ENCODE measurements at places on chromosomes 4 and X.
A peak's percentile ranks its signal among the peaks of the same experiment; 100 is the strongest.

DNA sequence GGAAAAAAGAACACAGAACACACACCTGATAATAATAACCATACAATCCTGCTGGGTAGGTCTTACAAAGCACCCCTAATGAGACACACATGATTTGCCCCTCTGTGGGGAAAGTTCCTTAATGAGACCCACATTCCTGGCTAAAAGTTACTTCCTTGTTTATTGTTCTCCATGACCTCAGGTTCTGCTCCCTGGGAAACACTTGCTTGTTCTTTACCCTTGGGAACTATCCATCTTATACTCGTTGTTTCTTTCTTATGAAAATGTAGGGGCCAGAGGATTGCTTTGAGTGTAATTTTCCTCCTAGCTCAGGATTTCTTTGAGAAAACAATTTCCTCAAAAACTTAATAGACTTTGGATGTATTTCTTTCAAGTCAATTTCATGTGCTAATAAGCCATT lies 52.1 kb upstream of the PCDH10 start:
- no peak for DNase-seq

DNA sequence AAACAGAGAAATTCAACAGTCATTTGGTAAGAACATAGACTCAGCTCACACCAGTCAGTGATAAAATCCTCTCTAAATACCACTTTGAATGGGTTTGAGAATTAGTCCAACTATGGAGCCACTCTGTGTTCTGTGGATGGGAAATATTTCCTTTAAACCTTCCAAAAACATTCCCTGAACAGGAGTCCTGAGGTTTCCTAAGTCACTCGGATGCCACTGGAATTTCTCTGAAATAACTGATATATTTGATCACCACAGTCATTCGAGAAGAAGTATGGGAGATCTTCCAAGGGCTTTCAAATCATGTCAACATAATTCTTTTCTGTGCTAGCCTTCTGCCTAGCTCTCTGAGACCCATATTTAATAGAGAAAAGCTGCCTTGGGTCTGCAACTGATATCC lies 958.6 kb downstream of the STIM2 start:
- no peak for DNase-seq

DNA sequence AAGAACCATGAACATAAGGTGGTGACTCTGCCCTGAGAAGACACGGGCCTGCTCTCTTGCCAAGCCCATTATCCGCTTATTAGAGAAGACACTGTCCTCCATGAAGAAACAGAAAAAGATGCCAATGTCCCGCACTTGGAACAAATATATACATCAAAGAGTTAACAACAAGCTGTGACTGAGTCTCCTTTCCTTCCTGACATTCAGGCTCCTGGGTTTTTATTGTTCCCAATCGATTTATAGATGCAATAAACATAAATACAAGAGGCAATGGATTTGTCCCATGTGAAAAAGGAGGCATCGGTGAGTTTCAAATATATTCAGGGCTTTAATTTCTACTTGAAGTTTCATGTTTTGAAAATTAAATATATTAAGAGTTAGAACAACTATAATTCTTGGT lies 169.2 kb upstream of the CPEB2 start:
- no peak for DNase-seq

DNA sequence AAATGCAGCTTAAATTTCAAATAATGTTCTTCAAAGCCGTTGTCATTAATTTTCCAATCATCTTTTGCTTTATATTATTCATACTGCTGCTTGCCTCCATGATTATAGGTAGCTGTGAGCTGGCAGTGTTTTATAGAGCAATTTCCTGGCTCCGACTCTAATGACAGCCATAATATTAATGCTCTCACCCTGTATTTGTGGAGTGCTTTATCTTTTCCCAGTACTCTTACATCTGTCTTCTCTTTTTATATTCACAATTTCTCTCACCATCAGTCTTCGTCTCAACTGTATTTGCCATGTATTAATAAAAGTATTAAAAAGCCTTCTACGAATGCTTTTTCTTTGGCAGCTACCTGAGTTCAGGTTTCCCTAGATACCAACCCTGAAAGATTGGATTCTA lies 21.0 kb downstream of the ATXN3L start:
- DNase-seq, result no peak

- no peak for DNase-seq
Observed at GRCh38 chrX:19689170-19689779, 174.0 kb upstream of the MAP3K15 start.

GRCh38 chr4:125231661-125232060 lies 83.1 kb upstream of the FAT4 start:
- no peak for DNase-seq

DNA sequence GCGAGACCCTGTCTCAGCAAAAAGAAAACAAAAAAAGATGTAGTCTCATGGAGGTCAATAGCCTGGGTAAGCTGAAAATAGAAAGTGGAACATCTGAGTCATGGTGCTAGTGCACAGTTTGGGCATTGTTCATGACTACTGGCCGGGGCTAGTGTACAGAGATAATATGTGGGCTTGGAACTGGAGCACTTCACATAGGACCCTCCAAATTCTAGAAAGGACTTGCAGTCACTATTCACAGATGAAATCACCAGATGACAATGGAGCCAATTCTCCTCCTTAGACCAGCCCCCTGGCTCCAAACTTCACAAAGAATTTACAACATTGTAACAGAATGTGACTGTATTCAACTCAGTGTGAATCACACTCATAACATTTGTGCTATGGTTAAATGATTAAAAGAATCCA lies 367.8 kb upstream of the SLC7A11 start:
- DNase-seq, result no peak

DNA sequence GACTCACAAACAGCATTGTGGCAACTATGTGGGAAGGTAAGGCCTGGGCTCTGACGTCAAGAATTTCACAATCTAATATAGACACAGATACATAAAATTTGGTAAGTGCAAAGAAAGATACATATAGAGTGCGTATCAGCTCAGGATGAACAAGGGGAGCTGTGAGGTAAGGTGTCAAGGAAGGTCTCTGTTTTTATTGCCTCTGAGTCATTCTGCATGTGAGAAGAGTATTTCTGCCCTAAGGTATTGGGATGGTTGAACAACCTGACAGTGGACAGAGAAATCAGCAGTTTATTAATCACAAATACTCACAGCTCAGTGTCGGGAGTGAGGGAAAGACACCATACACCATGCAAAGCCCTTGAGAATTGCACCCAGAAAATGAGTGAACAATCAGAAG lies 89.8 kb downstream of the COMMD8 start:
- no peak for DNase-seq

GRCh38 chr4:84381759-84382158 lies 117.3 kb downstream of the NKX6-1 start:
- no peak for DNase-seq

DNA sequence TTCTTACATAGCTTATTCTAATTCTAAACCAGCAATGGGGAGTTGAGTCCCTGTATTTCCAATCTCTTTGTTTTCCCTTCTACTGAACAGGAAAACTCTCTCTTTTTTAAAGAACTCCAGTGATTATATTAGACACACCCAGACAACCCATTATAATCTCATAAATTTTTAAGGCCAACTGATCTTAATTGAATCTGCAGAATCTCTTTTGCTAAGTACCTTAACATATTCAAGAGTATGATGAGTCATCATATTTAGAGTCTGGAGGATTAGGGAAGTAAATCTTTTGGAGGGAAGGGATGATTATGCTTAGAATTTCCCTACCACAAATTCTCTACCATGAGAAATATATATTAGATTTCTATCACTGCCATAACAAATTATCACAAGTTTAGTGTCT lies 705.1 kb downstream of the CENPC start:
- DNase-seq, result no peak

GRCh38 chr4:154478128-154478527 lies 13.5 kb downstream of the DCHS2 start:
- DNase-seq, result no peak

- DNase-seq, result no peak
Observed at GRCh38 chr4:154490234-154490582, 1.4 kb downstream of the DCHS2 start.

DNA sequence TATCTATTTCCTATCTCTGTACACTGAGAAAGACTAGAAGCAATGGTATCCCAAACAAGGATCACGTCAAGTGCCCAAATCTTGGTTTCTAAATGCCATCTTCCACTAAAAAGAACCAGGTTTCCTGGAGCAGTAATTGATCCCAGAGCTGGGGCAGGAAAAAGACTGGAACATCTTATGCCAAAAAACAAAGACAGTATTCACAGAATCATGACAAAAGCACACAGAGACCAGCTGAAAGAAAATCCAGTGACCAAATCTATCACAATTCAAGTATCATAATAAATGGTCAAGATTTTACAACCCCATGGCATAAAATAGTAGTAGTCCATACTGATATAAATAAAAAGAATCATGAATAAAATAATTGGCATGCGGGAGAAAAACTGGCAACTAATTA lies 44.9 kb downstream of the CENPC start:
- DNase-seq, result no peak

GRCh38 chr4:140152751-140153418 lies 1.1 kb downstream of the MAML3 start:
- peak; percentile 29 for DNase-seq

DNA sequence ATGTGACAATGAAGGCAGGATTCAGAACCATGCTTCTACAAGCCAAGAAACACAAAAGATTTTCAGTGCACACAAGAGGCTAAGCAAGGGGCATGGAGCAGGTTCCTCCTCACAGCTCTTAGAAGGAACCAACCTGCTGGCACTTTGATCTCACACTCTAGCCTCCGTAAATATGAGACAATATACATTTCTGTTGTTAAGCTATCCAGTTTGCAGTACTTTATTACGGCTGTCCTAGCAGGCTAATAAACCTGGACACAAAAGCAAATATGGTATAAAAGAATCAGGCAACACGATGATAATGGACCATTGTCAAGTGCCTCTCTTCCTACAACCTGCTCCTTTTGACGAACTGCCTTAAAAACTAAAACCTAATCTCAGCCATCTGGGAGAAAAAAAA lies 114.5 kb downstream of the ZAR1 start:
- DNase-seq, result no peak

DNA sequence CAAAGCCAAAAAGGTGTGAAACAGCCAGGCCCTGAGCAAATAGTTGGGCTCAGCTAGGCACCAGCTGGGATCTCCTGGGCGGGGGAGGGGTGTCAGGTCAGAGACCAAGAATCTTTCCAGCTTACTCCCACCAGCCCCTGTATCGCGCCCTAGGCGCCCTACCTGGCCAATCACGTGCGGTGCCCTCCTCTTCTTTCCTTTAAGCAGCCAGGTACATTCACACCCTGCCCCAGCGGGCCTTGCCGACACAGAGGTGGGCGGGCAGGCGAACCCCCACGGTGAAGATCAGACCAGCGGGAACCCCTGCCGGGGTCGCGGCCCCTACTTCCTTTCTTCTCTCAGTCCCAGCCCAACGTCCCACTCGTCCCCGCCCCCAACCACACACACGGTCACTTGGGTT lies 9.1 kb downstream of the ARHGAP36 start:
- DNase-seq, result no peak

DNA sequence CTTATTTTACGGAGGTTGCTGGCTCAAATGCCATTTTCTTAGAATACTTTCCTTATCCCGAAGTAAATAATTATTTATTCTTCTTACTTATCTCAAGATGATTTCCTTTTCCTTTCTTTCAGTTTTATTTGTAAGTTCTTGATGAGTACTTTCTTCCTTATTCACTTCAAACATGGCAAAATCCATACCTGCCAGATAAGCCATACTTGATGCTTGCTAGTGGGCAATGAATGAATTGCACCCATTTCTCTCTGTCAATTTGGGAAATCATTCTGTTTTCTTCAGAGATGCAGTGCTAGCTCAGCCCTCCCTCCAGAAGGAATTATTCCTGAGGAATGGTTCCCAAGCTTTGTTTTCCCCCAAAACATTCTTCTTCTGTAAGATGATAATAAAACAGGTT lies 598.3 kb downstream of the SPRY1 start:
- DNase-seq, result no peak

DNA sequence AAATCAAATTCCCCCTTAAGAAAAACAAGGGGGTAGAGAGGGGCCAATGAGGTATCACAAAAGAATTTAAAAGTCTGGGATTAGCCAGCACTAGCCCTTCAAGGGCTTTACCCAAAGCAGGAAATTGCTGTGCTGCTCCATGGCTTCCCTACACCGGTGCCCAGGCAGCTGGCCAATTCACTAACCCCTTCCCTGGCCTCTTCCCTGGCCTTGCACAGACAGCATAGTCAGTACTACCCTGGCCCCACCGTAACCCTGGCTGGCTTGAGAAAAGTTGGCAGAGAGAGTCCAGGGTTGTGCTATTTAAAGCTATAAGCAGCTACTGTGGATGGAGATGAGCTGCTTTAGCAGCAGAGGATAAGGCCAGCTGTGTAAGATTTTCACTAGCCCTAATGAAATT lies 43.1 kb downstream of the ADAMTS3 start:
- no peak for DNase-seq

DNA sequence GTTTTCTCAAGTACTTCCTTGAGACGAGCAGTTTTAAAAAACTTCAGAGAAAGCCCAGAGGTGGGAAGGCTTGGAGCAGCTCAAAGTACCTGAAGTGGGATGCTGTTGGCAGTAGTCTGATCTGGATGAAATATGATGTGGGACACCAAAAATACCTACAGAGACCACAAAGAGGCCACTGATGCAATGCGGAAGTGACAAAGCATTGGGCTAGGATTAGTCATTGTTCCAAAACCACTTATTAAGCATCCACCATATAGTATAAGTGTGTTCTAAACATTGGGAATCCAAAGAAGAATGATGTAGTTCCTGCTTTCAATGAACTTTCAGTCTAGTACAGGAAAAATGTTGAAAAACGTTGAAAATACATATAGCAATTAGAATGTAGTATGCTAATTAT lies 386.1 kb upstream of the CNKSR2 start:
- no peak for DNase-seq

- no peak for DNase-seq
Observed at GRCh38 chr4:6504900-6505496, 32.6 kb upstream of the PPP2R2C start.

- DNase-seq, result no peak
Observed at GRCh38 chr4:169557061-169557636, 55.2 kb downstream of the NEK1 start.

GRCh38 chrX:79630033-79631009 lies 263.2 kb upstream of the ITM2A start:
- DNase-seq, result peak; percentile 31

DNA sequence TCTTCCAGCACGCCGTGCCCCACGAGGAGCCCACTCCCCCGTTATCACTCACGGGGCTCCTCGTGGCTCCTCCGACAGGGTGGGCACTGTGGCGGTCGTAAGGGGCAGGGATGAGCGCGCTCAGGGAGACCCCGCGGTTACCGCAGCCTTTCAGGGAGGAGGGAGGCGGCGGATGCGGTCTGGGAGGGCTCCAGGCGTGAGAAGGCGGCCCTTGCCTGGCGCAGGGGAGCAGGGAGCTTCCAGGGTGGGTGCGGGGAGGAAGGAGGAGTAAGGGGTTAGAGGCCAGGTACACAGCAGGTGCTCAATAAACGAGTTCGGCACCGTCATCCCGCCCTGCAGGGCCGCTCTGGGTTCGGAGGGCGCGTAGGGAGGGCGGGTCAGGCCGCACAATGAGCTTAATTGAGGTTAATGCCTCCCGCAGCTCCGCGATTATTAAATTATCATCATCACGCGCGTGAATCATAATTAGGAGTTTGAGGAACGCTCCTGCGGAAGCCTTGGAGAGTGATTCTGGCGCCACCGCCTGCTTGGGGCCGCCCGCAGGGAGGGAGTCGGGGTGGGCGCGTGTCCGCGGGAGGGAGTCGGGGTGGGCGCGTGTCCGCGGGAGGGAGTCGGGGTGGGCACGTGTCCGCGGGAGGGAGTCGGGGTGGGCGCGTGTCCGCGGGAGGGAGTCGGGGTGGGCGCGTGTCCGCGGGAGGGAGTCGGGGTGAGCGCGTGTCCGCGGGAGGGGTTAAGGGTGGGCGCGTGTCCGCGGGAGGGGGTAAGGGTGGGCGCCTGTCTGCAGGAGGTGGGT lies 7.6 kb upstream of the NKX1-1 start:
- DNase-seq, result no peak

Data from T-helper 1 cell (primary cell).